ENCODE measurements at places on chromosomes 2 and 18. TPM values are rescaled to one million over a fixed set of nuclear protein-coding genes. Genes with fewer than 3 reads are reported as not detected.

- no peak for DNase-seq
Observed at GRCh38 chr18:6781796-6782195, 52.3 kb downstream of the ARHGAP28 start.

GRCh38 chr2:179444056-179444455 is 179.4 kb upstream of the SESTD1 start:
- no peak for DNase-seq

DNA sequence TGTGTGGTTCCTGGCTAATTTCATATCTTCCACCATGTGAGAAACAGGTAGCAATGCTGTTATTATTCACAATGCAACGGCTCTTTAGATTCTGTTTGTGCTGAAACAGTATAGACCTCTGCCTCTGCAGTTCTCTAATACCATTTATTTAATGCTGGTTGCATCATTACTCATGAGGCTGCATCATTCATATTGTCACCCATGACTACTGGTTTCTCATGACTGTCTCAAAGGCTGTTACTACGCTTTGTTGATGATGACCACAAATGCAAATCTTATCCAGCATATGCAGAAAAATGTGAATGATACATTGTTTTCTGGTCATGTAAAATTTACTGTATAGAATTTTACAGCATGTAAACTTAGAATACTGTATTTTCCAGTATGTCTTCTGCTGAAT is 22.5 kb downstream of the CAVIN2 start:
- no peak for DNase-seq

DNA sequence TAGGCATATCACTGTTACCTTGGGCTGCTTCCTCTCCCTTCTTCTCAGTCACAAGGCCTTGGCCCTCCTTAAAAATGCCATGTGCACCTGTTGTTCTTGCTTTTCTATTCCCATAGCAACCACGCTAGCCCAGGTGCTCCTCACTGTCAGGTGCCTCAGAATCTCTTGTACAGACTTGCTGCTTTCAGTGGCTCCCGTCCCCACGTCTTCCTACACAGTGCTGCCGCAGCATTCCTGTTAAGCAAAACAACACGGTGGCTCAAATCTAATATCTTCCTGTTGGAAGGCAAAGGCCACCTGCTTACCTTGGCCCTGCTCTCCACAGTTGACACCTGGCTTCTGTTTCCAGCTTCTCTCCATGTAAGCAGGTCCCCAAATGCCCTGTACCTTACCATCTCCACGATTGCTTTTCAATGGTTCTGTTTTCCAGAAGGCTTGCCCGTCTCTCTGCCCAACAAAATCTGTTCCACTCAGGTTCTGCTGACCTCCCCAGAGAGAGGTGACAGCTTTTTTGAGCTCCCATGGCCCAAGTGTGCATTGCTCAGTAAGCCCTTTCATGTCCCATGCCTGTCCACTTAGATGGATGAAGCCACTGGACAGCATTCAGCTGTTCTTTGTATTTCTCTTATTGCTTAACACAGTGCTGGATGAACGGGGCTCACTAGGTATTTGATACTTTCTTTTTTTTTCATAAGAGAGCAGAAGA is 240.4 kb downstream of the PRKCE start:
- DNase-seq = no peak

Gene UGT1A5
- total RNA-seq = not detected

DNA sequence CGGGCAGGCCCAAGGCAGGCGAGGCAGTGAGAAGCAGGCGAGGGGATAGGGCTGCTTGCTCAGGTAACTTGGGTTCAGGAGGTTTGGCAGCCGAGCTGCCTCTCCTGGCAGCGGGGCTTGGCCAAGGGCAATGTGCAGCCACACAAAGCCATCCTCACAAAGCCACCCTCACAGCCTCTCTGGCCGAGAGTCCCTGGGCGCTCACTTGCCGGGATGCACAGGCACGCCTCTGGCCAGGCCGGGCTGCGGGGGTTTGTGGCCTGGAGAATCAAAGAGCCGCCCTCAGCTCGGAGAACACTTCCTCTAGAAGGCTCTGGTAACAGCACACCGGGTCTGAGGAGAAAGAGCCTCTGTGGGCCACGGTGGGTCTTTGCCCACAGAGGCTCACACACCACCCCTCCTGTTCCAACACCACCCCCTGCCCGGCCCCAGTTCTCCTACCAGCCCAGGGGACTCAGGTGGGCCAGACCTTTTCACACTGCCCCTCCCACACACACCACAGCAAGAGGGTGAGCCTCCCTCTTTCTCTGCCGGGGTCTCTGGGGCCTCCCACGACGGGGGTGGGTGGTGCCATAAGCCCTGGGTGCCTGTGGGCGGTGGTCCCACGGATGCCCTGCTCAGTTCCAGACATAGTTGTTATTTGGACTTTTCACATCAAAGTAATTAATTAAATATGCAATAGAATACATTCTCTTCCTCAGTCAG is 186.9 kb downstream of the ZFP36L2 start:
- no peak for DNase-seq

Gene MTIF2
- 35.5 TPM for total RNA-seq

- DNase-seq = no peak
Observed at GRCh38 chr2:187312718-187313282, 135.3 kb downstream of the CALCRL start.

DNA sequence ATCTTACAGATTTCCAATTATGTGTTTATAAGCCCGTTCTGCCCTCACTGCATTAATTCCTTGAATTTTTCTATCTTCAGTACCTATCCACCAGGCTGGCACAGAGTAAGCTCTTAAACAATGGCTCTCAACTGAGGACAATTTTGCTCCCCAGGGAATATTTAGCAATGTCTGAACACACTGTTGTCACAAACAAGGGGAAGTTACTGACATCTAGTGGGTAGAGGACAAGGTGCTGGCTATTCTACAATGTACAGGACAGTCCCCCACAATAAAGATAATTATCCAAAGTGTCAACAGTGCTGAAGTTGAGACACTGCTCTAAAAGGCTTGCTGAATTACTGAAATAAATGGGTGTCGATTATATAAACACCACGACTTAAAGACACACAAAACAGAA is 5.0 kb downstream of the NDUFS1 start:
- DNase-seq = no peak

Gene ARHGAP25
- total RNA-seq = 37.7 TPM

GRCh38 chr18:79199691-79200374 is 130.6 kb downstream of the ATP9B start:
- no peak for DNase-seq

GRCh38 chr18:23933407-23933806 is 81.1 kb upstream of the TTC39C start:
- no peak for DNase-seq

- no peak for DNase-seq
Observed at GRCh38 chr2:42872721-42873120, 80.3 kb upstream of the HAAO start.

- no peak for DNase-seq
Observed at GRCh38 chr2:53715568-53715967, 52.0 kb upstream of the CHAC2 start.

DNA sequence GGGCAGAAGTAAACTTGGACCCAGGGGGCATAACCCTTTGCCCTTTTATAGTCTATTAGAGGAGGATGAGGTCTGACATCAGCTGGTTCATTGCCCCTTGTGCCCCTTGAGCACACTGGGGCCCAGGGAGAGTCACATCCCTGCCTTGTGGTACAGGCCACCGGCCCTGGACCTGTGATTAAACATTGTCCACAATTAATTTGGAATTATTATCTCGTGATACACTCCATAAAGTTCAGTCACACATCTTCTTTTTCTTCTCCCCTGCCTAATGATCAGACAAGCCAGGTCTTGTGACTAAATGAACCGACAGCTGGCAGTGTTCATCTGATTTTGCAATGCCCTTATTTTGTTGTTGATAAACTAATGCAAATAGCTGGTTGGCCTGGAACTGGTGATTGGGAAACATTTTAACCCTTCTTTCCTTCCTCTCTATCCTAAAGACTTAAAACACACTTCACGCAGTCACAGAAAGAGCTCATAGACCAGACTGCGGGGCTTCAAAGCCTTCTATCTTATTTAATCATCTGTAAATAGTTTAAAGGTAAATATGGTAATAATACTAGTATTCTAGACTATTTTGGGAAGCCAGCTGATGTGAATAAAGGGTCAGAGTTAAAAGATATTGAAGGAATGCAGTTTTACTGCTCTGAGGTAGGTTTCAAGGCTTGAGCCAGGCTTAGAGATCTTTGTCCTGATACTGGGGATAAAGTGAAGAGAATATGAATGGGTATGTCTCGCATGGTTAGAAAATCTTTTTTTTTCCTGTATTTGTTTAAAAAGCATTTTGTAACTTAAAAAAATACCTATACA is 13.4 kb downstream of the IL1R1 start:
- no peak for DNase-seq

Gene LRRTM1
- not detected for total RNA-seq

- no peak for DNase-seq
Observed at GRCh38 chr18:34729264-34729663, 19.2 kb downstream of the DTNA start.

DNA sequence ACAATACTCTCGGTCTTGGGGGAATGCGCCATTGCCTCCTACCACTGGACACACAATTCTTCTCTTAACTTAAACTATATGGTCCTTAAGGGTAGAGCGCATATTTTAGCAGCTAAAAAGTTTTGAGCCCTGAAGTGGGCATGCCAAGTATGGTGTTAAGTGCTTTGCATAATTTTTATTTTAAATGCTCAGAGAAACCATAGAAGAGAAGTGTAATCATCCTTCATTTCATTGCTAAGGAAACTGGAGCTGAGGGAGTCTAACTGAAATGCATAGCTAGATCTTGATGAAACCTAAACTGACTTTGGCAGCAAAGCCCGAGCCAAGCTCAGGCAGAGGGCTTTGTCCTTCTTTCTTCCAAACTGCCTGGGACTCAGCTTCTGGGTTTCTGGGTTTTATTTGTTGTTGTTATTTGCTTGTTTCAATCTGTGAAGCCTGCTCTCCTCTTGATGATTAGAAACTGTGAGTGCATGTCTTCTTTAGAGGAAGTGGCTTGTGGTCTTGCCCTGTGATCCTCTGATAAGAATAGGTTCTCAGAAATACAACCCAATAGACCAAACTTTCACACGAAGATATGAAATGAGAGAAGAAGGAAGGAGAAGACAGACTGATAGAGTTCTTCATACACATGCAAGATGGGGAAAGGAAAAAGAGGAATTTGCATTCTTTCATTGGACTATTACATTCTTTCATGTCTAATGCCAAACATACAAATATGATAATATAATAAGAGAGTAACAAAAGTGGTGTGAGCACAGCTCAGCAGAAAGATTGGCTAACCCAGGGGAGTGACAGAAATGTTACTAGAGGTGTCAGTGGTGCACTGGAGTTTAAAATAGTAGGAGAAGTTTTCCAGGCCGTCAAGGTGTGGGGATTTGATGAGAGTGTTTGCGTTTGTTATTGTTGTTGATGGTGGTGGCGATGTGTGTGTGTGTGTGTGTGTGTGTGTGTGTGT is 7.5 kb upstream of the RNF144A start:
- DNase-seq = no peak

Gene DLGAP1
- not detected for total RNA-seq

DNA sequence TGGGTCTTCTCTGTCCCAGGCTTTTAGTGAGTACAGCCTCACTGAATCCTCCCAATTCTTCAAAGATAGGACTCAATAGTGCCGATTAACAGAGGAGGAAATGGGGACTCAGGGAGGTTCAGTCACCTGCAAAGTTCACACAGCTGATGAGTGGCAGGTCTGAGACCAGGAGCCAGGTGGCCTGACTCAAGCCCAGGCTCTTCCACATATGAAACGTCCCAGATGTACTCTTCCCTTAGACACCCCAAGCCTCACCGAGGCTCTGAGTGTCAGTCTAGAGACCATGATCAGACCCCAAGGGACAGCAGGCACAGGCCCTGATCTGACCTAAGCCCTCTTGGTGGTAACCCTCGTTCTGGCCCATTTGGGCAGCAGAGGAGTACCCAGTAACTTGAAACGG is 115.2 kb downstream of the INHBB start:
- no peak for DNase-seq

DNA sequence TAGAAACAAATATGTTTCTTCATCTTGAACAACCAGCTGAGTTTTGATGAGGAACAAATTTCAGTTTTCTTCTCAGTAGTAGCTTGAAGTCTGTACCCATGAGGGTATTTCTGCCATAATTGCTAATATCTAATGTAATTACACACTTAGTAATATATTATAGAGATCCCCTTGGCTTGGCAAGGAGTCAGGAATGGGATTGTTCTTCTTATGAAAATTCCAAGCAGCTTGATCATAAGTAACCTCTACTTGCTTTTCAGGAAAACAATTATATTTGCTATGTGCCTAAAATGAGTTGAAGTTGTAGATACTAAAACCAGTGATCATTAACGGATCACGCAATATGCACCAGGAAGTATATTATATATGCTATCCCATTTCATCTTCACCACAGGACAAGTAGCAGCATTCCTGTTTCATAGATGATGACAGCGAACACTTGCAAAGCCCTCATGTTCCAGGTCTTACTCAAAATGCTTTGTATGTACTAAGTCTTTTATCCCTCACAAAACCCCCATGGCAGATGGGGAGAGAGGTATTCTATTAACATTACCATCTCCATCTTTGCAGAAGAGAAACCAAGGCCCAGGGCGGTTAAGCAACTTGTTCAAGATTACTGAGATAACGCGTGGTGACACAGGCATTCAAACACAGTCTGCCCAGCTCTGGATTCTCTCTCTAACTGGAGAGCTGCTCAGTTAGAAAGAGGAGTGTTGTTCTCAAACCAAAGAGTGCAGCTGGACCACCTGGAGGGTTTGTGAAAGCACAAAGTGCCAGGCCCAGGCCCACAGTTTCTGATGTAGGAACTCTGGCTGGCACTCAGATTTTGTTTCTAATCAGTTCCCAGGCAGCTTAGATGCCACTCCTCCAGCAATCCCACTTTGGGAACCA is 21.8 kb upstream of the RGPD4 start:
- no peak for DNase-seq

Gene MOCOS
- 0.19 TPM for total RNA-seq

Gene FEV
- not detected for total RNA-seq

- DNase-seq = no peak
Observed at GRCh38 chr18:57353137-57353939, 981 bp downstream of the ST8SIA3 start.

DNA sequence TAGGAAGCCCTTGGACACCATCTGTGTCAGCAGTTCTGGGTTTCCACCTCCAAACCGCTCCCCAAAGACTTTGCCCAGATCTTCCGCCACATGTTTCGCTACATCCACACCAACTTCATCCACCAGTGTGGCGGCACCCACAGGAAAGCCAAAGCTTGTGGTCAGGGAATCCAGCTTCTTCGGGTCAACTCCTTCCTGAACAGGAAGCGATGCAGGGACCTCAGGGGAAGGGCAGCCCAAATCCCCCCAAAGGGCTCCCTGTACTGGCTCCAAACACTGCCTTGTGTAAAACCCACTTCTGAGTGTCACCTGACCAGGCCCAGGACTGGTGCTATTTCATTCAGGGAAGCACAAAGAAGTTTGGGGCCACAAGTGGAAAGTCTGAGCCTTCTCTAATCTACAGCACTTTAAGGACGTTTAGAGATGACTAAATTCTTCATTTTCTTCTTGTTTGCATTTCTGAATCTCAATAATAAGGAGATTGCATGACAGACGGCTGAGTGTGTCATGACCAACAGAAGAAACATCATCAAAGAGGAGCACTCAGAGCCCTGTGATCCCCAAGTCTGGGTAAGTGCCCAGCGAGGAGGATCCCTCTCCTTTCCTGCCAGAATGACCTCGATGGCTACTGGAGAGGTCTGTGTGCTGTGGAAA is 20.8 kb downstream of the GAREM2 start:
- DNase-seq = no peak

Gene ADAM23
- 0.07 TPM for total RNA-seq
